ENCODE measurements at places on chromosomes 6 and 20.

DNA sequence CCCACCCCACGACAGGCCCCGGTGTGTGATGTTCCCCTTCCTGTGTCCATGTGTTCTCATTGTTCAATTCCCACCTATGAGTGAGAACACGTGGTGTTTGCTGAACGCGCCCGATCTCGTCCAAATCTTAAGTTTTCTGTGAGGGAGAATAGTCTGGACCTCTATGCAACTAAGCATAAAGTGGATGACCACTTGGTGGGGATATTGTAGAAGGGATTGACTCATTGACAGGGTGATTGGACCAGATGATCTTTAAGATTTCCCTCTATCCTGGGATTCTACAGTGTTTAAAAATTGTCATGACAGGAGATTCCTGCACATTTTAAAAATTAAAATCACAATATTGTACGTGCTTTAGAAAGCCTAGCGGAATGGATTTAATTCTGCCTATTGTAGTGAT is 141.3 kb downstream of the TRMT11 start:
- no peak for DNase-seq

GRCh38 chr6:146915671-146916127 is 288.5 kb upstream of the STXBP5 start:
- DNase-seq = no peak

DNA sequence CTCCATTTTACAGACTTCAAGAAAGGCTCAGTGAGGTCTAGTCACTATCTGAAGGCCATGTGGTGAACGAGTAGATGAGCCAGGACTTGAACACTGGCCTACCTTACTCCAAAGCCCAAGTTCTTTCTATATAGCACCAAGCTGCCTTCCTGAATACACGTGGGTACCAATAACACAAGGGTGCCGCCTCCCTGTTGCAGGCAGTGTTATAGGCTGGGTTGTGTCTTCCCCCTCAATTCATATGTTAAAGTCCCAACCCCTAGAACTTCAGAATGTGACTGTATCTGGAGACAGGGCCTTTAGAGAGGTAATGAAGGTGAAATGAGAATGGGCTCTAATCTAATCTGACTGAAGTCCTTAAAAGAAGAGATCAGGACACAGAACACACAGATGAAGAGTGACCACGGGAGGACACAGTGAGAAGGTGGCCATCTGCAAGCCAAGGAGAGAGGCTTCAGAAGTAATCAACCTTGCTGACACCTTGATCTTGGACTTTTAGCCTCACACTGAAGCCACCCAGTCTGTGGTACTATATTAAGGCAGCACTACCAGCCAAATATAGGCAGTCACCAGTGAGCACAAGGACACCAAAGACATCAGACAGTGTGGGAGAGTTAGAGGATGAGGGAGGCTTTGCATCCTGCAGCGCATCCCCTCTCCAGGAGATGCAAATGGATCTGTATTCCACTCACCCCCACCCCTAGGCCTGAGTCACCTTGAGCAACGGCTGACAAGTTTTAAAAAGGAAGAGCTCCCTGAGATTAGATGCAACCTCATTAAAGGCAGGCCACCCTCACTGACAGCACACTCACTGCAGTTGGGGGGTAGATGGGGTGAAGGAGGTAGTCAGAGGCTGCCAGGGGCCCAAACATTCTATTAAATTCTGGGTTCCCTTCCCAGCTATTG is 40.9 kb upstream of the LYRM2 start:
- no peak for DNase-seq

- DNase-seq = no peak
Measured at GRCh38 chr6:132465530-132466485, 47.1 kb downstream of the STX7 start.

DNA sequence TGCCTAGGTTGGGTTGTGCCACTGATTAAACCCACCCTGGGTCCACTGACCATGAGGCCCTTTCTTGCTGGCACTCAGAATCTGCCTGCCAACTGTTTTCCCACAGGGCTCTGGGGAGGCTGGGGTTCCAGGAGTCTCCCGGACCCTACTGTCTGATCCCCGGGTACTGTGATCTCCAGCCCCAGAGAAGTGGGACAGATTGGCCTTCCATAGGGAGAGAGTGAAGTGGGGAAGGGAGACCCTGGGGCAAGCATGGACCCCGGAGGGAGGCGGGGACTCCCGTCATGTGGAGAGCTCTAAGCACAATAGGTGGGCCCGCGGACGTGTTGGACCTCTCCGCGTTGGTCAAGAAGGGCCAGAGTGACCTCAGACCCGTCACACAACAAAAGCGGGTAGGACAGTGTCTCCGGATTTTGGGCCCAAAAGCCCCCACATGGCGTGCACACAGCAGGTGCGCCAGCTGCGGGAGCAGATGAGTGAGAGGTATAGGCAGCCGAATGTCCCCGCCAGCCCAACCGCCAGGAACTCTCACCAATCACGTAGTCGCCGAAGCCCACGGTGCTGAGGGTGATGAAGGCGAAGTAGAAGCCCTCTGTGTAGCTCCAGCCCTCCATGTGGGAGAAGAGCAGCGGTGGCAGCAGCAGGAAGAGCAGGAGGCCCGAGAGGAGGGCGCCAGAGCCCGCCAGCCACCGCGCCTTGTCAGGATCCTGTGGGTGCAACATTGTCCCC is 10.6 kb downstream of the KCNK17 start:
- DNase-seq = no peak

GRCh38 chr6:37517411-37517812 is 17.7 kb upstream of the CCDC167 start:
- DNase-seq = peak; percentile 39

GRCh38 chr6:125307964-125308615 is 6.3 kb upstream of the HDDC2 start:
- no peak for DNase-seq

- no peak for DNase-seq
Measured at GRCh38 chr6:46888031-46888430, 33.7 kb downstream of the ADGRF5 start.

DNA sequence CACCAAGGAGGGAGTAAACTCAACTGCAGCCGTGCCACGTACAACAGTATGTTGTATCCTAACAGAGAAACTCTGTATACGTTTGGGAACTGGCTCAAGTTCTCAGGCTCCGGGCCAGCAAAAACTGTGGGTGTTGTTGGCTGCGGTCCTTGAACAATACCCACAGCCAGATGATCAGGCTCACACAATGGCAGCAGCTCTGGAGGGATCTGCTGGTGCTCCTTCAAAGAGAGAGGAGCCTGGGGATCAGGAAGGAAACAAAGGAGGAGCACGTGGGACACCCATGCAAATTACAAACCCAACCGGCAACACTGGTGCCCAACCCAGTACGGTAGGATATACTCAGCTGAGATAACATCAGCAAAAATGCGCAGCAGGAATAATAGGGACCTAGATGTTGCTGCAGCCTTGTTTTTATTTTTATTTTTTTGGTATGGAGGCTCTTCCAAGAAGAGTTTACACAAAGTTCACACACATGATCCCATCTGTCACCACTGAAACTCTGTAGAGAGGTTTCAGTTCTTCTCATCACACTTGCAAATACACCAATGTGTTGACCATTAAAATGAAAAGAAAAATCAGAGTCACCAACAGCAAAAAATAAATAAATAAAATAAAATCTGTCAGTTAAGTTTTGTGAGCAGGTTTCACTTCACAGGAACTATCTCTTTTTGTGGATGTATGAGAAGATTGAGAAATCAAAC is 41.2 kb upstream of the PDE10A start:
- DNase-seq = no peak

DNA sequence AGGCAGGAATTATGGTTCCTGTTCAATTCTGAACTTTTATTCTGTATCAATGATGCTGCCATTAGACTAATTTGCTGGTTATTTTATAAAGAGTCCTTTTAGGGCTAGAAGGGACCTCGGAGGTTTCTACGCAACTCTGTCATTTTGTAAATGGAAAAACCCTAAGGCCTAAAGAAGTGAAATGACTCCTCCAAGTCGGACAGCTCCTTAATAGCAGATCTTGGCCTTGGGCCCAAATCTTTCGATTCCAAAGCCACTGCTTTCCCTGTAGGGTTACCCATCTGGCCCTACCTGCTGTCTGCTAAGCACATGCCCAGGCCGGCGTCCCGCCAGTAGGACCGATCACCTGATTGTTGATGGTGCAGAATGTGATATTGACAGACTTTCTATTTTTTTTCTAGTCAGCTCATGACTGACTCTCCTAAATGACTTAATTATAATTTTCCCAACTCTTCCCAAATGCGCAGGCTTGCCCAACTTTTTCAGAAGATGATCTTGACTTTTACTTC is 40.2 kb downstream of the PLEKHG1 start:
- DNase-seq = no peak

- DNase-seq = no peak
Measured at GRCh38 chr20:1330075-1330830, 1.3 kb upstream of the SDCBP2 start.

DNA sequence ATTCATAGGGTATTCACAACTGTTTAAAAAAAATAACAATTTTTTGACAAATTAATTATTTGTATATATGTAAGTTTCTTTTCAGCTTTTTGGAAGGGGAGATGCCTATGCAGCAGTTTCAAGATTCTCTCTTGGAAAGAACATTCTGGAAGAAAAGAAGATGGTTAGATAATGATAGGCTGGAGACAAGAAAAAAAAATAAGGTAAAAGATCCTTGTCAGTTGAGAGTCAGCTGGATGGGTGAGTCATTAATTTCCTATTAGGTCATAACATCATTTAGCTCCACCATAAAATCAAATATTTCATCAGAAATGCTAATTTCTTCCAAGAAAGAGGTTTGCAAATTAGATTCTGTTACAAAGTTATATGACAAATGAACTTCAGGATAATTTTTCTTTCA is 880.4 kb downstream of the EPHA7 start:
- DNase-seq = no peak

- no peak for DNase-seq
Measured at GRCh38 chr6:156791320-156791850, 14.2 kb downstream of the ARID1B start.

- no peak for DNase-seq
Measured at GRCh38 chr6:140504776-140505175, 1130.3 kb upstream of the CITED2 start.

DNA sequence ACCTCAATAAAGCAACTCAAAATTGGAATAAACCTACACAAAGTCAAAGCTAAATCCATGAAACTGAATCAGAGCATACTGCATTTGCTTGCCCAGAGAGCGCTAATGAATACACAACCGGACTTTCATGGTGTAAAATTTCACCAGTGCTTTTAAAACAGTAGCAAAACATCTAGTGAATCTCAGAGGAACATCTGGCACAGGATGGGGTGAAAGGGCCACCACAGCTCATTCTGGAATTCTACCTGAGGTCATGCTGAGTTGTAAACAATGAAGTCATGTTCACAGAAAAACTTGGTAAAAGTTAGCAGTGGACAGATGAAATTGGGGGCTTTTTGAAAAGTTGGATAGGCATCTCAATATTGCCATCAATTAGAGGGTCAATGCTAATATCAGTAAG is 125.6 kb upstream of the STXBP5 start:
- DNase-seq = no peak

DNA sequence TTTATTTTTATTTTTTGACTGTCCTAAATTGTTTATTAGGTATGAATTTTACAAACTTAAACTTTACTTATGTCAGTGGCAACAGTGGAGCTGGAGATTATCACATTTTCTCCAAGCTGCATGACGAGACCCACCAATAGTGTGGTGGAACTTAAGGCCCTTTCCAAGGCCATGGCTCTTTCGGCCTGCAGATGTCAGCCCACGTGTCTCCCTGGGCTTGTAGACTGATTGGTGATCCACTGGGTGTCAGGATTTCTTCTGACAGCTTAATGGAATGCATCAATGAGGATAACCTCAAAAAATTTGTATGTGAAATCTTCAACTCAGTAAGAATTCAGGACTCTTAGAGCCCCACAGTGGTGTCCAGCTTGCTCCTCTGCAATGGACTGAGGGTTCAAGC is 32.3 kb upstream of the OVOL2 start:
- DNase-seq = no peak

DNA sequence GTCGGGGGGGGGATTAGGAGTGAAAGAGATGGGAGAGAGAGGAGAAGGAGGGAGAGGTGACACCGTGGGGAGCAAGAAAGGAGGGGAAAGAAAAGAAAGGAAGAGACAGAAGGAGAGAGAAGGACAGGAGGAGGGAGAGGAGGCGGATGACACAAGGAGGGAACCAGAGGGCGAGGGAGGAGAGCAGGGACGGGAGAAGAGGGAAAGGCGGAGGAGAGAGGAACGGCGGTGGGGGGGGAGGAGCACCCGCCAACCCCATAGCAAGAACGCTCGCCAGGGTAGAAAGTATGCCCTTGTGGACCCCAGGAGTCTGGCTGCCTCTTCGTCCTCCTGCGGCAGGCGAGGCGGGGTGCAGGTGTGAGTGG is 4.5 kb upstream of the INSM1 start:
- no peak for DNase-seq

GRCh38 chr6:39339096-39339867 is 16.8 kb upstream of the KCNK16 start:
- DNase-seq = no peak

- no peak for DNase-seq
Measured at GRCh38 chr20:6697228-6697972, 70.1 kb upstream of the BMP2 start.

DNA sequence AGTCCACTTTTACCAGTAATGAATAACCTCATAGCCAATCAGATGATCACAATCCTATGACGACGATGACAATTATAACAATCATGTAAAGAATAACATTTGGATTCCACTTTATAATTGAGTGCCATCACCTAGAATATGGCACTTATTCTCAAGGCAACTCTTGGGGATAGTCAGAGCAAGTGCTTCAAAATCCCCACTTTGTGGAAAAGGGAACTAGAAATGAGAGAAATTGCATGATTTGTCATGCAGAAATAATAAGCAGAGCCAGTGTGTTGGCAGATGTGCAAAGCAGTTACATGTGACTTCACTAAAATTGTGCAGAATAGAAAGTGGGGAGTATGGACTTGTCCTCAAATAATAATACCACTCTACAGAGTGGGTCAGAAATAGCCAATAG is 41.3 kb downstream of the FRK start:
- no peak for DNase-seq

- no peak for DNase-seq
Measured at GRCh38 chr20:63452821-63453523, 19.5 kb downstream of the KCNQ2 start.

- no peak for DNase-seq
Measured at GRCh38 chr6:89944181-89944755, 50.0 kb downstream of the GJA10 start.

DNA sequence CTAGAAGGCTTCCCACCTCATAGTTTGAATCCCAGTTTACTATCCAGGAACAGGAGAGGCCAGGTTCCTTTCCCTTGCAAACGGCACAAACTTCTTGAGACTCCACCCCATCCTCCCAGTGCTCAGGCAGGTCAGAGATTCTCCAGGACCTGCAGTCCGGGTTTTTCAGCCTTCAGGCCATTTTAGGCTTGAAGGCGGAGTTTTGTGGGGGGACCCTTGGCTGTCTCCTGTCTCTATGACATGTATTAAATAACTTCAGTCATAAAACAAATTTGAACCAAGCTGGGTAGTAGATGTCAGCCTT is 230.1 kb downstream of the NFATC2 start:
- no peak for DNase-seq
